ENCODE measurements at places on chromosomes 16 and 17.

DNA sequence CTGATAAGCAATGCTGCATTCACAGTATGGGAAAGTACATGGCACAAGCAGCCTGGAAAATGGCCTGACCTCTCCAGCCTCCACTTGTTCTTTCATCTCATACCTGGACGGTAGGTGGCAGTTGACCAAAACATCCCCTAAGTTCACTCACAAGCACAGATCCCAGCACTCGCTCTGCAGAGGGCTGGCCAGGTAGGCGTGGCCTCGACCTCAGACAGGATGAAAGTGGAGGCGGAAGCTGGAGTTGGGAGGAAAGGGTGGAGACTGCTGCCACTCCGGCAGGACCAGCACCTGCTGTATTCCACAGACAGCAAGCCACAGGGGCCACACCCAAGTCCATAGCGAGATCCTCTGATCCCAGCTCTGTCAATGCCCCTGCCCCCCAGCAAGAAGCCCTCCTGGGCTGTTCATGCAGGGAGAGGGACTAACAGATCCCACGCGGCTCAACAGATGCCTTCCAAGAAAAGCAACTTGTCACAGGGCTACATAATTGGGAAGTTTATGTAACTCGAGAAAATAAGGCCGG is 31.3 kb downstream of the ZCCHC14 start:
- DNase-seq = no peak

- no peak for DNase-seq
Observed at GRCh38 chr17:1577583-1578013, 15.0 kb upstream of the PITPNA start.

DNA sequence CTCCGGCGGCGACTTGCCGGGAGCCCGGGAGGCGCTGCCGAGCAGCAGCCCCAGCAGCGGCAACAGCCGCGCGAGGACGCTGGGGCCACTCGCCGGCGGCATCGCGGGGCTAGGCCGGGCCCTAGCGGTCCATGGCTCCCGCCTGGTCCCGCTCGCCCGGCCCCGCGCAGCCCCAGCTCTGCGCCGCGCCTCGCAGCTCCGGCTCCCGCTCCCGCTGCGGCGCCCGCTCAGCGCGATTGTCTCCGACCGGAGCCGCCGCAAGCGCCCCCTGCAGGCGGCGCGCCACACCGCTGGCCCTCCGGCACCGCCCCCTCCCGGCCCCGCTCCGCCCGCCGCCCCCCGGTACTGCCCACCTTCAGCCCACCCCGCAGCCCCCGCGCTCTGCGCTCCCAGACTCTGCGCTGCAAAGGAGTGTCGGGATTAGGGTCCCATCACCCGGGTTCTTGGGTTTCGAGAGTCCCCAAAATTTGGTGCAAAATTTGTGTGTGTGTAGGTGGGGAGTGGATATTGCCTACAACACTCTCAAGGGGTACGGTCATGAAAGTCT is at the start of gene FAM171A2:
TSS of gene FAM171A2 (minus strand) at position 241 of the 547 bp plus-strand sequence. CDS start at position 102, 139 bp downstream.
- DNase-seq = peak; percentile 50

DNA sequence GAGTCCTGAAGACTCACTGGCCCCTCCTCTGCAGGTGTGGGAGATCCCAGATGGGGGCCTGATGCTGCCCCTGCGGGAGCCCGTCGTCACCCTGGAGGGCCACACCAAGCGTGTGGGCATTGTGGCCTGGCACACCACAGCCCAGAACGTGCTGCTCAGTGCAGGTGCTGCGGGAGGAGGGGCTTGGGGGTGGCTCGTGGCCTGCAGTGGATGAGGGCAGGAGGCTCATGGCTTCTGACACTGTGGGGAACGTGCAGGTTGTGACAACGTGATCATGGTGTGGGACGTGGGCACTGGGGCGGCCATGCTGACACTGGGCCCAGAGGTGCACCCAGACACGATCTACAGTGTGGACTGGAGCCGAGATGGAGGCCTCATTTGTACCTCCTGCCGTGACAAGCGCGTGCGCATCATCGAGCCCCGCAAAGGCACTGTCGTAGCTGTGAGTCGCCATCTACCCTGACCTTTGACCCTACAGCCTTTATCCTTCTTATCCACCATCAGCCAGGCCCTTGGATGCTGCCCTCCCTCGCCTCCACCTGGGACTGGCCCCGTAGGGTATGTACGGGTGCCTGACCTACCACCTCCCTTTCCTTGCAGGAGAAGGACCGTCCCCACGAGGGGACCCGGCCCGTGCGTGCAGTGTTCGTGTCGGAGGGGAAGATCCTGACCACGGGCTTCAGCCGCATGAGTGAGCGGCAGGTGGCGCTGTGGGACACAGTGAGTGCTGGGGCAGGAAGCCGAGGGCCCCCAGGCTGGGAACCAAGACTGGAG is 3.6 kb downstream of the CORO1A start:
- no peak for DNase-seq

GRCh38 chr17:63881935-63882601 is at the start of gene GH2:
Gene GH2 (minus strand): TSS chr17:63881944. CDS start chr17:63881801, 143 bp downstream.
- DNase-seq = no peak

GRCh38 chr16:83682116-83682867 is 125.5 kb upstream of the HSBP1 start:
- DNase-seq = no peak

- peak; percentile 79 for DNase-seq
Observed at GRCh38 chr17:77322514-77323412, 182.0 kb downstream of the SEC14L1 start.

DNA sequence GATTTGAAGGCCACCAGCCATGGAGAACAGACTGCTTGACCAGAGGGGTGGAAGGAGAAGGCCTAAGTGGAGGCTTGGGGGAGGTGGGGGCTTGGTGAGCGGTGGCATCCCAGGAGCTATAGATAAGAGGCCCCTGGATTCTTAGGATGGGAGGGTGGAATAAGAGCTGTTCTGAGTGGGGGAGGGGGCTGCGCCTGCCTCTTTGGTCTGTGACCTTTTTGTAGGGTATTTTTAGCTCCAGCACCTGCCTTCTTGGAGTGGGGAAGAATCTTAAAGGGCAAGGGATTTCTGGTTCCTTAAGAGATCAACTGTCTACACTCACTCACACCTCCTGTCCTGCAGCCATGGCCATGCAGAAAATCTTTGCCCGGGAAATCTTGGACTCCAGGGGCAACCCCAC is 567 bp downstream of the ENO3 start:
- DNase-seq = no peak

DNA sequence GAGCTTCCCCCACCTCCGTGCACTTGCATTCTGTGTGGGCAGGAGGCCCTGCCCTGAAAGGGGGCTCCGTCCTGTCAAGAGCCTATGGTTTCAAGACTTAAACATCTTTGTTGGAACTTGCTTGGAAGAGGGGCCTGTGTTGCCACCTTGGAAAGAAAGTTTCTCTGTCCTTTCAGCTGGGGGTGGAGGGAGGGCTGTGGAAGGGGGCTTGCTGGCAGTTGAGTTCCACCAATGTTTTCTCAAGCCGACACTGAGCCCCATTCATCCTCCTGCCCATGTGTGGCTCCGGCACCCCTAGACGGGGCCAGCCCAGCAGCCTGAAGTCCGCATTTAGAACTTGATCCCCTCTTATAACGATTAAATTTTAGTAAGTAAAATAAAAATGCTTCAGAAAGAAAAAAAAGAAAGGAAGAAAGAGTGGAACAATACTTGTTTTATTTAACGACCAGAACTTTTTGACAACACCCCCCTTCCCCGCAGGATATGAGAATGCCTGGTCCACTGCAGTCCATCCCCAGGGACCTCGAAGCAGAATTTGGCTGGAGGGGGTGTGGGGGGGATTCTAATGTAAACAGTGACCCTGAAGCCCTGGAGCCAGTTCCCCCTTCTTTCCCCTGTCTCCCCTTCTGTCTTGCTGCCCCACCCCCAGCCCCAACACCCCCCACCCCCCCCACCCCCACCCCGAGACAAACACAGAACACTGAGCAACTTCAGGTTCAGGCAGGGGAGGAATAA is 26.9 kb upstream of the CLEC18A start:
- no peak for DNase-seq

DNA sequence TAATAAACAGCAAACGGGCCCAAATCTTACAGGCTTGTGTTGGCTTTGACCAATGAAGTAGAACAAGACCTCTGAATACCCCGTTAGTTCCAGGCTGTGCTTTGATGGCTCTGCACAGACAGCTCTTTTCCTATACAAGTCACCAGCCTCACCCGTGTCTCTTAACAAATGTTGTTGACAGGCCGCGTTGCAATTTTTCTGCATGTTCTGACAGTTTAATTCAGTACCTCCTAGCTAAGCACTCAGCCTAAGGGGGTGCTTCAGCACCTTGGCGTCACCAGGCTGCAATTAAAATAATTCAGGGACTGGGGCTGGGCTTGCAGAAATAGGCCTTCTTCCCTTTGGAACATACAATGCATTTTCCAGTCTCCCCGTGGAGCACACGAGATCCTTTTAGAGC is 500.1 kb downstream of the MAF start:
- no peak for DNase-seq

DNA sequence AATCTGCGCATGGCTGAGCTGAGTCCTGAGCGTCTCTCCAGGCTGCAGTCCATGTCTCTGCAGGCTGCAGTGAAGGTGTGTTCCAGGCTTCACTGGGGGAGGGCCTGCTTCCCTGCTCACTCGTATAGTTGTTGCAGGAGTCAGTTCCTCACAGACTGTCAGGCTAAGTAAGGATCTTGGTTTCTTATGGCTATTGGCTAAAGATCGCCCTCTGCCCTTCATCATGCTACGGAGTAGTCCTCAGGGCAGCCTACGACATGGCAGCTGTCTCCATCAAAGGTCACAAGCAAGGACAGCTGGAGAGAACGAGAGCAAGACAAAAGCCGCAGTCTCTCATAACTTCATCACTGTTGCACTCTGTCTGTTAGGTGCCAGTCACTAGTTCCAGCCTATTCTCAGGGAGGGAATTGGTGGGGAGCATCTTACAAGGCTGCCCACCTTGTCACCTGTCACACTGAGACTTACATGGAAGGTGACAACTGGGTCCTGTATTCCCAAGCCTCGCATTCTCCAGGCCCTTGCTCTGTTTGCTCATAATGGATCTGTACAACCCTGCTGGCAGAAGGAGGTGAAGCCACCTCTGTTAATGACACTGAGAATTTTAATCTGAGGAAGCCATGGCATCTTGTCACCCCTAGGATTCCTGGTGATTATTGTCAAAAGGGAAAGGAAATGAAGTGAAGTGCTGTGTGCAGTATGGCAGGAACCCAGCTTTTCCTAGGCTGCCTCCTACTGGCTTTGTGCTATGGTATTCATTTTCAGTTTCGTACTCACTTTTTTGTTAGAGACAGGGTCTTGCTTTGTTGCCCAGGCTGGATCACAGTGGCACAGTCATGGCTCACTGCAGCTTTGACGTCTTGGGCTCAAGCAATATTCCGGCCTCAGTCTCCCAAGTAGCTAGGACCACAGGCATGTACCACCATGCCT is 43.4 kb downstream of the MFSD11 start:
- no peak for DNase-seq

GRCh38 chr17:46868689-46869187 is 17.4 kb downstream of the WNT9B start:
- DNase-seq = no peak

DNA sequence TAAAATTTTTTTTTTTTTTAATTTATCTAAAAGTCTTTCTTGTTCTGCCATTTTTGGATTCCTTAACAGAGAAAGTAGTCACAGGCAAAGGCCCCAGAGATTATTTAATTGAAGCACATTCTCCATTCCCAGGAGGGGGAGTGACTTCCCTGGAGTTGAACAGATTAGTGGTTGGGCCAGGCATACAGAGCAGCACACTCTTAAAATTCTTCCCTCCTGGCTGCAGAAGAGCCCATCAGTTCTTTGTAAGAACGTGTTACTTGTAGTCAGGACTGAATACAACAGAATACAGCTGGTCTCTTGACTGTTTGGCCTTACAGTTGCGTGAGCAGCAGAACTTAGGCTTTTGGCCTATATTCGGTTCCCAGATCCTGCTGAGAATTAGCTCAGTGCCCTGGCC is 1.8 kb downstream of the ALKBH5 start:
- DNase-seq = no peak

DNA sequence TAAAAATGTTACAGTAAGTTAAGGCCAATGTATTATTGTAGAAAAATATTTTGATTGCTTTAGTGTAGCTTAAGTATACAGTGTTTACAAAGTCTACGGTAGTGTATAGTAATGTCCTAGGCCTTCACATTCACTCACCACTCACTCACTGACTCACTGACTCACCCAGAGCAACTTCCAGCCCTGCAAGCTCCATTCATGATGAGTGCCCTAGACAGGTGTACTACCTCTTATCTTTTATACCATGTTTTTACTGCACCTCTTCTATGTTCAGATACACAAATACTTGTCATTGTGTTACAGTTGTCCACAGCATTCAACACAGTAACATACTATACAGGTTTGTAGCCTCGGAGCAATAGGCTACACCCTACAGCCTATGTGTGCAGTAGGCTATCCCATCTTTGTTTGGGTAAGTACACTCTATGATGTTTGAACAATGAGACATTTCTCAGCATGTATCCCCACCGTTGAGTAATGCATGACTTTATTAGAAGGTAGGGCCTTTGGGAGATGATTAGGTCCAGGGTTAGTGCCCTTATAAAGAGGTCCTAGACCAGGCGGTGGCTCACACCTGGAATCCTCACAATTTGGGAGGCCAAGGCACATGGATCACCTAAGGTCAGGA is 117.8 kb downstream of the SLC39A11 start:
- no peak for DNase-seq

DNA sequence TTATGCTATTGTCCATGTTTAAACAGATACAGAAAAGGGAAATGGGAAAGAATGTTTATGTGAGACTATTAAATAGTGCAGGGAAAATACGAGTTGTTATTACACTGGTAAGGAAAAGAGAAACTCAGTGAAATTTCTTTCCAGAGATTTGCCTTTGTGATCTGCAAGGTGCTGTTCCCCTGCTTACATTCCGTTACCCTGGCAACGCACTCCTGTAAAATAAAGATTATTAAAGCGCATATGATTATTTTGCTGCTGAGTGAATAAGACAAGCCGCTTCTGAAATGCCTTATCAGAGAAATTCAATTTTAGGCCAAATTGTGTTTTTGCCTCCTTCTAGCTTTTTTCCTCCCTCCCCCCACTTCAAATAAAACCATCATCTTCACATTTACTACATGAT is 328.6 kb upstream of the PMFBP1 start:
- no peak for DNase-seq

GRCh38 chr17:28467456-28468025 is 5.9 kb upstream of the SLC13A2 start:
- no peak for DNase-seq

- DNase-seq = no peak
Observed at GRCh38 chr17:56744721-56745120, 89.0 kb downstream of the C17orf67 start.

DNA sequence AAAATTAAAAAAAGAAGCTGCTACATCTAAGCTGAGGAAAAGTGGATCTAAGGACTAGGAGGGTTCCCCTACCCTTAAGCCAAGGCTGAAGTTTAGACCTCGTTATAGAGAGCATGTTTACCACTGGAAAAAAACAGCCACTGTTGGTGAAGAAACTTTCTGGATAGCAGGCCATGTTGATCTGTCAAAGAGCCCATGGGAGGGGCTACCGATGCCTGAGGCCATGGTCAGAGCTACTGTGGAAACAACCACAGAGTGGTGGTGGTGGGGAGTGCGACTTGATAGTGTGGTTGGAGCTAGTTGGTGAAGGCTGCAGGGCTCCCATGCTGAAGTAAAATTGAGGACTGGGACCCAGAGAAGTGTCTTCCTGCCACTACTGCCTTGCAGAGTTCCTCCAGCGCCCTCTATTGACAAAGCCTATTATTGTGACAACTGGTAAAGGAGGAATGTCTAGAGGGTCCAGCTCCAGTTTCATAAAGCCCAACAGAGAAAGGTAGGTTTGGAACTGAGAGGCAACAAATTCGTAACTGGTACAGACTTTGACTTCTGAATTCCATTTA is 12.7 kb upstream of the FAM20A start:
- no peak for DNase-seq
